ENCODE measurements at places on chromosomes 2 and 18.

- DNase-seq, result no peak
These were observed 106.2 kb upstream of the RNF152 start for GRCh38 chr18:61998957-61999356.

DNA sequence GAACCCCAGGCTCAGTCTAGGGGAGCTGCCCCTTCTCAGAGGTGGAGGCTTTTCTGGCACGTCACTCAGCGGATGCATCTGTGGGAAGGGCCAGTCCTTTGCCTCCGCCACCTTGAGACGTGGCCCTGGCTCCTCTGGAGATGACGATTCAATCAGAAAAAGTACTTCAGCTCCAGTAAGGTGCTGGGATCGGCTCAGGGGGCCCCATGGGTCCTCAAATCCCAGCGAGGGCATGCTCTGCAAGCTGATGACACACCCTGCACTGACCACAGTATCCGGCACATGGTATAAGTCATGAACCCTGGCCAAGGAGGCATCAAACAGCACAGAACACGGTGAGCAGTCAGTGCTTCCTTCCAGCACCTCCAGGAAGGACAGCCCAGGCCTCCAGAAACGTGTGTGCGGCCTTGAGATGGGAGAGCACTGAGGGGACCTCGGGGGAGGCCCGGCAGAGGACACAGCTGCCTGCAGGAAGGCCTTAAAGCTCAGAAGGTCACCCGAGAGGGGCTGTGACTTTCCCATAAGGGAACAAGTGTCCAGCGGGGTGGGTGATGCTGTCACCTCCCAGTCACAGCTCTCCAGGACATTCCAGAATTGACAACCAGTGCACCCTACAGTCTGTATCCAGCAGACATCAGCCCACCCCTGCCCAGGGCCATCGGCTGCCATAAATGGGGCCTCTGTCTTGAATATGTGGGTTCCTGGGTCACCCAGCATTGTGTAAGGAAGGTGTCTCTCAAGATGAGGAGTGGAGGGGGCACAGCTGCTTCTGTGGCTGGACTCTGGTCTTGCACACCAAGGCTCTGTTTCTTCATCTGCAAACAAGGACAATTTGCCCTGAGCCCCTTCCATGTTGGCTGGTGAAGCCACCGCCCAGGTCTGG is 205.8 kb downstream of the NDUFA10 start:
- no peak for DNase-seq

DNA sequence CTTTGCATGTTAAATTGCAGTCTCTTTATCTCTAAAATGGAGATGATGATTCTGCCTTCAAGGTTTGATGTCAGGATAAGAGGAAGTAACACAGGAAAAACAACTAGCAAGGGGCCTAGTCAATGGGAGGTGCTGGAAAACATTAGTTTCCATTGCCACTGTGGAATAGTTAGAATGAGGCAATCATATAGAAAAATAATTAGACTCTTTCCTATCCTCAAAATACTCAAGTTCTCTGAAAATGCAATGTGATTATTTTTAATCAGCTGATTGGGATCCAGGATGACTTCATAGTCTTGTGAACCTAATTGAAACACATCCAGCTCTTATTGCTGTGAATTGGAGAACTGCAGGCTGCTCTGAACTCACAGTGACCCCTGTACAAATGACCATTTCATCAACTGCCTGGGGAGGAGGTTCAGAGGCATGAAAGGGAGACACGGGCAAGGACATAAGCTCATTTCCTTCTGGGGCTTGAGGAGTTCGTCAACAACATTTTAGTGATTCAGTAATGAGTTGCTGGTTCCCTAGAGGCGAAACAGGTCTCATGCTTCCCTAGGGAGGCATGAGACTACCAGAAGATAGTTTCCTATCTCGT is 422.5 kb downstream of the LPIN1 start:
- no peak for DNase-seq

DNA sequence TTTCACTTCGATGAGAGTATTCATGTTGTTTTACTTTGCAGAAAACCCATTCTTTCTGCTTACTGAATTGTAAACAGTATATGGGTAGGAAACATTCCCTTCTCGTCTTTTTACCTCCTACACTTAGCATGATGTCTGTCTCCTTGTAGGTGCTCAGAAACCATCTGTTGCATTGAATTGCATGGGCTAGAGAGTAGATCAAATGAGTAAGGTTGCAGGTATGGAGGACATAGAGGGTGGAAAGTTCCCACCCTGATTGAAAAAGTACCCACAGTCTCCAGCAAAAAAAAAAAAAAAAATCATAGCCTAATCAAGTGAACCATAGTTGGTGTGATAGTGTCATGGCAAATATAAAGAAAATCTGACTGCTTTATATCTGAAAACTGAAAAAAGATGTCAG is 1.7 kb downstream of the CYTIP start:
- no peak for DNase-seq

DNA sequence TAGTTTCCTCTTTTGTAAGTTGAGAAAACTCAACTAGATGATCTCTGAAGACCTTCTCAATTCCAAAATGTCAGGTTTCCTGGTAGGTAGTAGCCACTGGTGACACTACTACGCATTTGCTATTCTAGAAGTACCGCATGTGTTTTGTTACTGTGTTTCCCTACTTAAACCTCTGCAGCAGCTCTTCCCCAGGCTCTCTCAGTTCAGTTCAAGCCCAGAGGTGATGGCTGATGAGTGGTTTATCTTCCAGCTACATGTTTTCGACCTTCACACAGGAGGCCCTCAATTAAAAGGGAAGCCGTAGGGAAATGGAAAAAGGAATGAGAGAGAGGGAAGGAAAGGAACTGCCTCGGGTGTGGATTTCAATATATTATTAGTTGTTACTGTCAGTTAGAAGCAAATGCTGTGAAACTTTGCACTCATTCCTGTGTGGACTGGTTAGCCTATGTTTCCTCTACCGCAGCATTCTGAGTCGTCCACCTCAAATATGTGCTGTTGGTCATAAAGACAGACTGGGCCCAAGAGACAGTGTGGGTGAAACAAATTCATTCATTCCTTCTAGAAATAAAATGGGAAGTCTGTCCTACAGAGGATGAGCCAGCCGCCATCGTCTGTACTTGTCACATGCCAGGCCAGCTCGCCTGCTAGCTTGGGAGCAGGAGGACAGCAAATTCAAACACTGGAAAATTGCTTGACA is 455.2 kb upstream of the RAB12 start:
- no peak for DNase-seq

DNA sequence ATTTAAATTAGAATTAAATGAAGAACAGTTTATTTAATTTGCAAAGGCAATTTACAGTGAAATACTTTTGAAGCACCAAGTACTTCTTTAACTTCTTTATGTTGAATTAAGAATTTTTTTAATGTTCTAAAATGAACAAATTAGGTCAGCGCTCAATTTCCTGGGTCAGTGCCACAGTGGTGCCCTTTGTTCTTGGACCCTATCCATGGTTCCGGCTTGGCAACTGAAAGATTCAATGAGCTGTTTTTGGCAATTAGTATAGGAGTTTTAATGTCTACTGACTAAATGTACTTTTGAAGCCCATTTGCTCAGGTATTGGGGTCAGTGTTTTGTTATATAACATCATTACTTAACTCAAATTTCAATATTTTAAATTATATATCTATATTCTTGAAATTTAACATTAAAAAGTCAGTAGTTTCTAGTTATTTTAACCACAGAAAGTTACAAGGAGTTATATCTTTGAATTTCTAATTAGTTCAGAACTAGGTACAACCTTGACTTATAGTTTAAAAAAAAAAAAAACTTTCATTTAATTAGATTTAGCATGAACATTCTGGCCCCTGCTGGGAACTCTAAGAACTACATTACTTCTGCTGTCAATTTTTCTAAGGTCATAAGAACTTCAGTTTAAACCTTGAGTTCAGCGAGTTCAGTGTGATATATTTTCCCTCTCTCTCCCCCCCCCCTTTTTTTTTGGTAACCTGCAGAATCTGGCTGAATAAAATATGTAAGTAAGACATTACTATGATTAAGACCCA is 7.6 kb upstream of the MSTN start:
- no peak for DNase-seq

- DNase-seq, result no peak
These were observed 52.0 kb downstream of the ORC4 start for GRCh38 chr2:147968571-147968970.

GRCh38 chr2:58928391-58928790 is 687.3 kb upstream of the FANCL start:
- no peak for DNase-seq

GRCh38 chr18:44502790-44503189 is 177.9 kb upstream of the SETBP1 start:
- DNase-seq, result no peak

GRCh38 chr18:49855711-49856415 is 42.5 kb upstream of the ACAA2 start:
- no peak for DNase-seq

- no peak for DNase-seq
These were observed 33.2 kb upstream of the AGAP1 start for GRCh38 chr2:235460548-235461047.

- no peak for DNase-seq
These were observed 72.1 kb downstream of the AP1S3 start for GRCh38 chr2:223765221-223765785.

DNA sequence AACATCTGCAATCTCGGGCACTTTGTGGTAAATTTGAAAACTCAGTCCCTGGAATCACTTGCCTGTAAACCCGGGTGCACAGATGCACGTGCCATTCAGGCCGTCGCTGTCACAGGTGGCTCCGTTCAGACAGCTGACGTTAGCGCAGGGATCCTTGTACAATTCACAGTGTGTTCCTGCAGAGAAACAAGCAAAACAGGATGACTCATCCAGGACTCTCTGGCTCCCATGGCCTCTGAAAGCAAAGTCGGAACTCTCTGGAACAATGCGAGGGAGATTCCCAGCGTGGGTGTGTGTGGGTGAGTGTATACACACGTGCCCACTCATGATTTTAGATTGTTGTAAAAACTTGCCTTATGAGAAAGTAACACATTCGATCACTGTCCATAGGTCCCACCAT is 136.1 kb upstream of the PID1 start:
- DNase-seq, result no peak

GRCh38 chr18:72114801-72115594 is 429.1 kb downstream of the CBLN2 start:
- no peak for DNase-seq

GRCh38 chr2:79393806-79394484 is 118.9 kb upstream of the CTNNA2 start:
- no peak for DNase-seq

DNA sequence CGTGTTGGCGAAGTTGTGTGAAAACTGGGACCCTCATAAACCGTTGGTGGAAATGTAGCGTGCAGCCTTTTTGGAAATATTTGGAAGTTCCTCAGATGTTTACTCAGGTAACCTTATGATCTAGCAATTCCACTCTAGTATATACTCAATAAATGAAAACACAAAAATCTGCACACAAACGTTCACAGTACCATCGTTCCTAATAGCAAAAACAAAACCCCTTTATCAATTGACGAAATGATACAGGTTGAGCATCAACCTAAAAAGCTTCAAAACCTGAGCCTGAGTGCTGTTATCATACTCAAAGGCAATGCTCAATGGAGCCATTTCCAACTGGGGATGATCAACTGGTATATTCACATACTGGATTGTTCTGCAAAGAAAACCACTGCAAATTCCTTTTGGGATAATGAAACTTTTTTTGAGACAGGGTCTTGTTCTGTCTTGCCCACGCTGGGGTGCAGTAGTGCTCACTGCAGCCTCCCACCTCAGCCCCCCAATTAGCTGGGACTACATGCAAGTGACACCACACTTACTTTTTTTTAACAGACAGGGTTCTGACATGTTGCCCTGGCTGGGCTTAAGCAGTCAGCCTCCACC is 777 bp upstream of the C18orf32 start:
- no peak for DNase-seq

DNA sequence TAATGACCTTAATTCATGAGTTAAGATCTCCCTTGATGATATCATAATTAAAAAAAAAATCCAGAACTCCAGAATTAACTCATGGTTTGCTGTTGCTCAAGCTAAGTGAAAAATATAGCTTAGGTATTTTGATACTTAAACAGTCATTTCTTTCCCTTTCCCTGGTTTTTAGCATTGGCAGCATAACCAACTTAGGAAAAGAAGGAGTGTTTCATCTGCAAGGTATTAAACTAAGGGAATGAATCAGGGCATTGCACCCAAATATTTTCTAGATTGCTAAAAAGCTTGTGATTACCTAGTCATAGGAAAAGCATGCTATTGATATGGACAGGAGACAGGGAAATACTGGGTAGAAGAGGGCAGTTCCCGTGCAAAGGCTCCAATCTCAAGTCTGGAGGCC is 207.2 kb downstream of the LRP1B start:
- DNase-seq, result no peak

GRCh38 chr18:8493141-8493540 is 116.1 kb upstream of the RAB12 start:
- no peak for DNase-seq

DNA sequence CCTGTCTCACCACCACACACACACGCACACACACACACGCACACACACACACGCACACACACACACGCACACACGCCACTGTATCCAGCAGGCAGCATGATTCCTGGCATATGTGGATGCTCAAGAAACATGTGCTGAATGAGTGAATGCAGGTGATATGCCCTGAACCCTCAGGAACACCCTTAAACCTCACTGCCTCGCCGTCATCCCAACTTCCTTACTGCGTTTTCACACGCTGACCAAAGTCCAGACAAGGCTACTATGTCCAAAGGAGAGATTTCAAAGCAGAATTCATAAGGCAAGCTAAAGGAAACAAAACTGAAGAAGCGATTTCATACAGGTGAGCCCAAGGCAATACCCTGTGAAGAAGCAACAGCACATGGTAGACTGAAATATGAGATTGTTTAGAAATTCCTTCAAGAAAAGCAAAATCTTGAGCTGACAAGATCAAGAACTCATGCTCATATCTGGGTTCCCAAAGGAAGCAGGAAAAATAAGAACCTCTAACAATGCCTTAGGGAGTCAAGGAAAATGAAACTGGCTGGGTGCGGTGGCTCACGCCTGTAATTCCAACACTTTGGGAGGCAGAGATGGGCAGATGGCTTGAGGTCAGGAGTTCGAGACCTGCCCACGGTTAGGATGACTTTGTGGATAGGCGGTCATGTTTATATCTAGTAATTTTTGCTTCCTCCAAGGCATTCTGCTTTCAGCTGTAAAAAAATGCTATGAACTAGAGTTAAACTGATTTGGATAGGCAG is 69.1 kb downstream of the TNFRSF11A start:
- no peak for DNase-seq

DNA sequence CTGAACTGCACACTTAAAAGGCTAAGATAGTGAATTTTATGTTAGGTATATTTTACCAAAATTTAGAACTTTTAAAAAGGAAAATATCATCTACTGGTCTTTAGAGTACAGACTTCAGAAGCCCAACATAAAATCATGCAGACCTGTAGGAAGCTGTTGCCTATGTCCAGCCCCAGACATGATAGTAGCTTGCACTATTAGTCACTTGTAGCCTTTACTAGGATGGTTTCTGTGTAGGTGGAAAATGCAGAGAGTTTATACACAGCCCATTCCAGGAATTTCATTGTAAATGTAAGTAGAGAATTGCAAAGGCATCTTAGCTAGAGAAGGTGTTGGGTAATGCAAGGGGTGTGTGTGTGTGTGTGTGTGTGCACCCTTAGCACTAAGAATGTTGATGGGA is 640.2 kb downstream of the RNF144A start:
- DNase-seq, result no peak

- no peak for DNase-seq
These were observed 4.1 kb upstream of the ITPRIPL1 start for GRCh38 chr2:96320728-96321622.

- peak; percentile 44 for DNase-seq
These were observed 106.9 kb downstream of the HDAC4 start for GRCh38 chr2:239293775-239294430.
